ENCODE measurements at places on chromosomes 2 and 18. TPM values are rescaled to one million over a fixed set of nuclear protein-coding genes. Genes with fewer than 3 reads are reported as not detected.

DNA sequence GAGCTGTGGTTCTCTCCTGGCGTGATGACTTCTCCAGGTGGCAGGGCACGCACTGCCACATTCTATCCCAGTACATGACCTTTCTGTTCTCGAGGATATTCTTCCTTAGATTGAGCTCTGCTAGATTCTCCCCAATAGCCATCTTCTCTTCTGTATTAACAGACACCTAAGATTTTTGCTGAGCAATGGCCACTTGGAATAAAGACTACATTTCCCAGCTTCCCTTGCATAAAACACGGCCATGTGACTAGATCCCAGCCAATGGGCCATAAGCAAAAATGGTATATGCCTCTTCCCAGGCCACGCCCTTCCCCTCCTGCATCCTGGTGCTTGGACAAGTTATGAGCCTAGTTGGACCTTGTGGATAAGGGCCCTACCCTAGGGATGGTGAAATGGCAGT, 82.1 kb downstream of the EIF2AK3 start:
- DNase-seq = peak; percentile 52

DNA sequence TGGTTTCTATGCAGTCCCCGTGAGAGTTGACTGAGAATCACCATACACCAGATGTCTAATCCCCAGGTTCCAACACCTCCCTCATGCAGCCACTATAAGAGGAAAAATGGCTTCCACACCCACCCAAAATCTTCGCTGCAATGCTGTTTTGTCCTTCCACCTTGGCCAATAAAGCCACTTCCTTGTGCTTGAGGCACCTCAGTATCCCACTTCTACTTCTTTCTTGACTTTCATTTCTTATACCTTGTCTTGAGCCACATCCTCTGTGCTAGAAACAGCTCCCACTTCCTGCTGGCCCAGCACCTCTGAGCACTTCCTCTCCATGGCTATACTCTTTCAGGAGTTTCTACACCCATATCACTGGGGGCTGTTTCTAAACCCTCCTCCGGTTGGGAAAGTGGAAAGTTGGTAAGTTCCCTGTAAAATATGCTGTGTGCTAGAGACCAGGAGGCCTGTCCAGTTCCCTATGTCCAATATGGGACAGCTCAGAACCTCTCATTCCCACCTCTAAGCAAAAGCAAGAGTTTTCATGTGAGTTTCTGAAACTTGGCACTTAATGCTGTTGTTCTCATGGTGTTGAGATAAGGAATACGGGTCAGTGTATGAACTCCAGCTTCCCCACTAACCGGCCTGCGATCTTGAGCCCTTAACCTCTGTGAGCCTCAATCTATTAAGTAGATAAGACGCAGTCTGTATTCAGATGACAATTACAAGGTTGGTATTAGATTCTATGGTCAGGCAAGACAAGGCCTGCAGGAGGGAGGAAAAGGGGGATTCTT, 209.1 kb upstream of the ID2 start:
- no peak for DNase-seq

HNMT gene
- 20.8 TPM for total RNA-seq

DNA sequence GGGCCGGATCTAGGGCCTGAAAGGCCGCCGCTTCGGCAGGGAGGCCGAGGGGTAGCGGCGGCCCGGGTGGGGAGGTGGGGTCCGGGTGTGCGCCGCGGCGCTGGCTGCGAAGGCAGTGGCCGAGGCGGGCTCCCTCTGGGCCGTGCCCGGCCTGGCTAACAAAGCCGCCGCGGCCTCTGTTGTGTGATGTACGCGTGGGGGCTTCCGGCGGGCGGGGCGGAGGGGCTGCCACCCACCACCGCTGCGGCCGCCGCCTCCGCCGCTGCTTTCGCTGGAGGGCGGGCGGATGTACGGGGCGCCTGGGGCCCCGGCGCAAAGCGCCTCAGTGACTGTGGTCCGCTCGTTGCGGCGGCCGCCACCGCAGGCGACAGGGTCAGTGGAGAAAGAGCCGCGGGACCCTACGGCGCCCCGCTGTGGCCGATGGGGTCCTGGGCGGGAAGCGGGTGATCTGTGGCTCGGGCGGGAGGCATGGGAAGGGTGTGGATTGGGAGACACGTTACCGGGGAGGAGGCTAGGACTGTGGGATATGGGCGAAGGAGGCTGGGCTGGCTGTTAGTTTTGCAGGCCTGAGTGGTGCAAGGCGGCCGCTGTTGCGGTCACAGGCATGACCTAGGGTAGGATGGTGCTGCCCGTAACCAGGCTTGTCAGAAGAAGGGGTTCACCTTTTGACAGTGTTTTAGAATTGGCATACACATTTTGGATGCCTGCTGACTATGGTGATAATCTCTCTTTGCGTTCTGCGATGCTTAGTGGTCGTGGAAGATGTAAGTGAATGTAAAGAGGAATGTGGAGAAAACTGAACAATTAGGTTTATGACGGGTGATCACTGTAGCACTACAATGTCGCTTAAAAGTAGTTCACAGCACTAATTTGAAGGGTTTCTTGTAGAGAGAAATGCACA, 662 bp downstream of the BZW1 start:
- peak; percentile 80 for DNase-seq

DNA sequence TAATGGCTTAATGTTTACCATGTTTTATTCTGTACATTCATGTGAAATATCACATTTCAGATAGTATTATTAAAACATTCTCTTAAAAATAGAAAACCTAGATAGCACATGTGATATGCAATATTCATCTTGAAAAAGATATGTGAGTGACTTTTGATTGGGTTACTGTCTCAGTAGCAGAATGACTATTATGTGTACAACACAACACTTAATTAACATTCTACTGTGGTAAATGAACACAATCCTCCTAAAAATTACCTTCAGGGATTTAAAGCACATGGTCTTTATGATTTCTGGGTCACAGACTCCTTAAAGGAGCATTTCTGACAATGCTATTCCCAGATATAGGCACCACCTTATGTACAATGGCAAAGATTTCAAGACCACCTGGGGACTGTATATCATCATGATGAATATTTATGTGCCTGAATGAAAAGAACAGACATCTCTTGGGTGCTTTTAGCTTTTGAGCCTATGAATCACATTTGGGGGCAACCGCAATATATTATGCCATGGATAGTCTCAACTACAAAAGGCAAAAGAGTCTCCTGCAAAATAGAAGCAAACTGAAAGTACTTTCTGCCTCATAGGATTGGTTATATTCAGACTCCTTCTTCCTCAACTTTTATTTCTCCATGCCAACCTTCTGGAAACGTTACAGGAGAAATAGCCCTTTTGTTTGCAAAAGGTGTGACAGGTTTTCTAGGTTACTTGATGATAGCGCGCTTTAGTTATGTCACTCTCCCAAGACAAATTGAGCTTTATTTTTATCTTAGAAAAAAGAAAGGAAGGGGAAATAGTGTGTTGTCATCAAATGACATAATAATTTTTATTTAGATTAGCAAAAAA, 259.0 kb downstream of the CALCRL start:
- no peak for DNase-seq

GRCh38 chr2:120845277-120845676, 109.6 kb downstream of the GLI2 start:
- peak; percentile 89 for DNase-seq

DNA sequence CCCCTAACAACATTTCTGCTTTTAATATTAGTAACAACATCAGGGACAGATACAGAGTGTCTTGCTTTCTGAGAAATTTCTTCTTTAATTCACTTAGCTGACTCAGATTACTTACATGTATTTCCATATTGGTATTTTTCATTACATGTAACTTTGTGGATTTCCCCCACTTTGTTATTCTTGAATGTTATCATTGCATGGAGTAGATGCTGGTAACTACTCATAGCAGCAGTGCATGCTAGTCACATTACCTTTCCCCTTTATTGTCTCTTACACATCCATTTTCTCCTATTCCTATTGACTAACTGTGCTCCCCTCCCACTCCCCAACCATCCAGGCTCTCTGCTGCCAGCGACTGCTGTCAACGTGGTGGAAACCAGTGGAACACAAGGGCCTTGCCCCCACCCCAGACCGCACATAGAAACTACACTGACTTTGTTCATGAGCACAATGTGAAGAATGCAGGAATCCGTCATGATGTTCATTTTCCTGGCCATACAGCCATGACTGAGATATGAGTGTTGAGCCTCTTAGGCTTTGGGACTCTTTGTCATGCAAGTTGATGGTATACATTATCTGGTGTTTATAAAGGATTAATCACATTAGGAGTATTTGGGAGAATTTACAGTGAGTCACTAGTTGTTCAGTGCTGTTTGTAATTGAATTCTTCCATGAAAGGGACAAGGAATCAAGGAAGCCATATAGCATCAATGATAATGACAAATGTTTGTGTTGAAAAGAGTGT, 91.0 kb downstream of the EPB41L5 start:
- DNase-seq = no peak

HES6 gene
- total RNA-seq = 22.0 TPM

CFAP210 gene
- total RNA-seq = 12.6 TPM
